RCC 7860 (cell line): ENCODE measurements at places on chromosomes 5 and 9.

- no peak for DNase-seq
Observed at GRCh38 chr5:40838086-40838485, 3.1 kb upstream of the RPL37 start.

DNA sequence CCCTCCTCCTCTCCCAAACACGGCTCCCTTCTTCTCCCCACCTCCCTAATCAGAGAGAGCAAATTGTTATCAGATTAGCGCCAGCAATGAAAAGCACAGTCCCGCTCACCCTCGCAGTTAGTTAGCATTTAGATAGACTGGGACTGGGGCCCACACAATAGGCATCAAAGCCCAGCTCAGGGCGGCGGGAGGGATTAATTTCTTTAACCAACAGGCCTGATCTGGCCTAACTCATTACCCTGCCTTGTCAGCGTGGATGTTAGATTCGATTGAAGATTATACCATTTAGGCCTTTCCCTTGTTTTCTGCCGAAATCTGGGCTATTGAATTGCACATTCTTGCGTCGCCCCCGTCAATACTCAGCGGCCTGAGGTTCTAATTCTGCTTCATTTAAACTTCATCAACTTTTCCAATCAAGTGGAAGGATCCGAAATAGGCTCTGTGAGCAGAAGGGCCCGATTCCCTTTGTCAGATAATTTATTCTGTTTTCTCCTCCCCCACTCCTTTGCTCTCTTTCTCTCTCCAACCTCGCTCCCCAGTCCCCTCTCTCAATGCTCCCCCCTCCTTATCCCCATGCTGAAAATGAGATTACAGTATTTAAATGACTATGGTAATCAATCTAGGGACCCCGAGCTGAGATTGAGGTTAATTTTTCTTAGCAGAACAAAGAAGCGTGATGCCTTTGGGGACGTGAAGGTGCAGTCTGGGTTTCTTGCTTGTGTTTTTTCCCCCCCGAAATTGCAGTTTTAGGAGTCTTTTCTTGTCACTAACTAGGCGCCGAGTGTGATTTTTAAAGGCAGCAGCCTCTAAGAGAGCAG, 15.1 kb downstream of the CFAP77 start:
- DNase-seq, result no peak

GRCh38 chr5:71586052-71586940, 844 bp upstream of the MCCC2 start:
- no peak for DNase-seq

GRCh38 chr5:115392611-115393010, 96.2 kb upstream of the CCDC112 start:
- DNase-seq, result no peak

DNA sequence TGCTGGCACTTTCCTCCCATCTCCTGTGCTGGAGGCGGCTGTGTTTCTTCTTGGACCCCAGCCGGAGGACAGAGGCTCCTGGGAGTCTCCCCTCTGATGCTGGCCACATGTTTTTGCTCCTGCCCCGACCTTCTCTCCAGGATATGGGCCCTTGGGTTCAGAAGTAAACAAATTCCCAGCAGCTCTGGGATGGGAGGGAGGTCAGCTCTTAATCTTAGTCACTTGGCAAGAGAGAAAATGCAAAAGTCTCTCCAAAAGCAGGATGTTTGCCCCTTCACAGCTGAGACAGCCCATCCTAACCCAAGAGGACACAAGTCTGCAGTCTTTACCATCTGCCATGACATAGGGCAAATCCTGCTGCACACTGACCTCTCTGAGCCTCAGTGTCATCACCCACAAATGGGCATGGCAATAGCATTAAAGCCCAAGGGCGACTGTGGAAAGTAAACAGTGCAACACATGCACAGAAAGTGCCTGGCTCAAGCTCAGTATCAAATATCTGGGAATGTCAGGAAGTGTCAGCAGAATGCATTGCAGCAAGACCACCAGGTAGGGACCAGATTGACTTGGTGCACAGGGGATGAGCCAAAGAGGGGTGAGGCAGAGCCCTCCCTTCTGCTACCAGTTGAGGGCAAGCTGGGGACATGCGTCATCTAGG, 117.0 kb upstream of the CXCL14 start:
- DNase-seq, result no peak

DNA sequence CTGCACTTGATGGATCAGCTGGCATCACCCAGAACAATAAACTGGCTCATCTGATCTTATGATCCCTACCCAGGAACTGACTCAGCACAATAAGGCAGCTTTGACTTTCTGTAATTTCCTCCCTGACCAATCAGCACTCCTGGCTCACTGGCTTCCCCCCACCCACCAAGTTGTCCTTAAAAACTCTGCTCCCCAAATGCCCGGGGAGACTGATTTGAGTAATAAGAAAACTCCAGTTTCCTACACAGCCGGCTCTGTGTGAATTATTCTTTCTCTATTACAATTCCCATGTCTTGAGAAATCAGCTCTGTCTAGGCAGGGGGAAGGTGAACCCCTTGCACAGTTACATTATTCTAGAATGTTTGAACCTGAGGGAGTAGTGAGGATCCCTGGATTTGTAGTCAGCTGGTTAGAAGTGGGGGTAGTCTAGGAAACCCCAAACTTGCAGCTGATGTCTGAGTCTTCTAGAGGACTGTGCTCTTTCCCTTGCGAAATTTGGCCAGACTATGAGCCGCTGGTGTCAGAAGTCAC, 111.7 kb upstream of the NEK6 start:
- peak; percentile 26 for DNase-seq

GRCh38 chr5:29240379-29240778, 1953.1 kb upstream of the CDH6 start:
- DNase-seq, result no peak

DNA sequence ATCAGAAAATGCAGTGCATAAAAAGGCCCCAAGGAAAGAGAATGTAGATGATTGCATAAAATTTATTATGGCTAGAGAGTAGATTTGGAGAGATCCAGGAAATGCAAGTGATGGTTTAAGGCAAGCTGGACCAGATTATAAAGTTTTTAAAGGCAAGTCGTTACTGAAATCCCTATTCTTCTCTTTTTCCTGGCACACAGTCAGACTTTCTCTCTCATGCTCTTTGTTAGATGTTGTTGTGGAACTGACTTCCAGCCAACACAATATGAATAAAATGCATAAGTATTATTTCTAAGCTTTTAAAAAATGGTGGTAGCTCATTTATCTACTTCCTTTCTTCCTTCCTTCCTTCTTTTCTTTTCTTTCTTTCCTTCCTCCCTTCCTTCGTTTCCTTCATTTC, 1085.4 kb upstream of the CDH6 start:
- DNase-seq, result no peak

DNA sequence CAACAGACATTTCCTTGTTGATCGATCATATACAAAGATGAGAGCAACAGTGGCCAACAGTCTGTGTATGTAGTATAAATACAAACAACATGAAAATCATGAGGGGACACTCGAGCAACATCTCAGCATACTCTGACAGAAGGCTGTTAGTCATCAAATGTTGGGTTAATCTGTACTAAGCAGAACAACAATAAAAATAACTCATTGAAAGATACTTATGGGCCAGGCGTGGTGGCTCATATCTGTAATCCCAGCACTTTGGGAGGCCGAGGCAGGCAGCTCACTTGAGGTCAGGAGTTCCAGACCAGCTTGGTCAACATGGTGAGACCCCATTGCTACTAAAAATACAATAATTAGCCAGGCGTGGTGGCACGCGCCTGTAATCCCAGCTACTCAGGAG, 67.3 kb downstream of the SCAI start:
- DNase-seq, result no peak

DNA sequence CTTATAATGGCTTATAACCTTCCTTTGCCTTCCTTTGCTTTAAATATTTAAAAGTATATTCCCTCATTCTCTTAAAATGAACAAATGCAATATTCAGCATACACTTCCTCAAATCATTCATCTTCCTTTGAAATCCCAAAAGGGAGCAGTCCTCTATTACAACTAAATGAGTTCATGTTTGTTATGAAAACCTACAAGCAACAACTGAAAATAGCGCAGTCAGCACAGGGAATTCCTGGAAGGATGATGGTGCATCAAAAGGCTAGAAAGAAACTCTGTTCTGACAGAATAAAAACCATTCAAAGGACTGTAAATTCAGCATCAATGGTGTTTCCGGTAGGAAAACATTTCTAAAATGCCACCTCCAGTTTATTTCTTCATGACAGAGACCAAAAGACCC, 3.3 kb downstream of the NR6A1 start:
- DNase-seq, result no peak

DNA sequence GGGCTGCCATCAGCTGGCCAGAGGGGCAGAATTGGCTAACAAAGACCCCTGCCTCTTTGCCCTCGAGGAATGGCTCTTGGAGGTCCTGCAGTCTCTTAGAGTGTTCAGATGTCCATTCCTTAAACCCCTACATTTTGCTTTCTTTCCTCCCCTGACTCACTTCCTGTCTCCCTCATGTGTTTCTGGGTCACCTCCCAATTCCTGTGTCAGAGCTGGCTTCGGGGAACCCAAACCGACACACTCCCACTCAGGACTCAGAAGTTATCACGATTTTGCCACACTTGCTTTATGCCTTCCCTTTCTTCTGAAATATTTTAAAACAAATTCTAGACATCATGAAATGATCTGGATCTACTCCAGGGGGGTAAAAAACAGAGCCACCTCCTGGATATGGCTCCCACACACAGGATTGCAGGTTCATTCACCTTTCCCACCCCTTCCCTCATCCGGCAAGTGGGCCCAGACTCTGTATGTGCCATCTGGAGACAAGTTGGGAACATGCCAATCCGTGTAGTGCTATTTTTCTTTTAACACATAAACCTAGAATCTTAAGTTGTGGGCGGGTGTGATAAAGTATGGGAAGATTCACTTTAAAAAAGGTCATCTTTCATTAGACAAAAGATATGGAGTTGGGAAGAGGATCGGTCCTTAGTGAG, 145.7 kb downstream of the NXNL2 start:
- DNase-seq, result no peak

- no peak for DNase-seq
Observed at GRCh38 chr5:133750356-133750755, 138.0 kb upstream of the FSTL4 start.

GRCh38 chr9:13332571-13332970, 53.1 kb upstream of the MPDZ start:
- DNase-seq, result no peak

- no peak for DNase-seq
Observed at GRCh38 chr9:108099854-108100253, 610.3 kb upstream of the KLF4 start.

DNA sequence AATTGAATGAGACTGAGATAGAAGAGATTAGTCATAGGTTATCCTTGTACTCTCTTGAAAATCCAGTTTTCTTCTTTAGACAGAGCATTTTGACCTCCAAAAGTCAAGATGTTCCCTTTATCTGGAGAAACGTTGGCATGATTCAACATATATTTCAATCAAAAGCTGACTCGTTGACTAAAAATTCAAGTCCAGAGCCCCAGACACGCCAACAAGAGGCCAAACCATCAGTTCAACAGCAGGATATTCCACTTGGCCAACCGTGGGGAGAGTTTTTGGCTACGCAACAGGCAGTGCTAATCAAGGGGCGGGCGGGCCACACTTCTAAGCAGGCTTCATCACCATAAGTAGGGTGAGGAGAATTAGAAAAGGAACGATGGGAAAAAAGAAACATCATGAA, 119.1 kb downstream of the SLIT3 start:
- DNase-seq, result peak; percentile 30

- DNase-seq, result no peak
Observed at GRCh38 chr5:82622205-82622604, 344.1 kb upstream of the RPS23 start.

DNA sequence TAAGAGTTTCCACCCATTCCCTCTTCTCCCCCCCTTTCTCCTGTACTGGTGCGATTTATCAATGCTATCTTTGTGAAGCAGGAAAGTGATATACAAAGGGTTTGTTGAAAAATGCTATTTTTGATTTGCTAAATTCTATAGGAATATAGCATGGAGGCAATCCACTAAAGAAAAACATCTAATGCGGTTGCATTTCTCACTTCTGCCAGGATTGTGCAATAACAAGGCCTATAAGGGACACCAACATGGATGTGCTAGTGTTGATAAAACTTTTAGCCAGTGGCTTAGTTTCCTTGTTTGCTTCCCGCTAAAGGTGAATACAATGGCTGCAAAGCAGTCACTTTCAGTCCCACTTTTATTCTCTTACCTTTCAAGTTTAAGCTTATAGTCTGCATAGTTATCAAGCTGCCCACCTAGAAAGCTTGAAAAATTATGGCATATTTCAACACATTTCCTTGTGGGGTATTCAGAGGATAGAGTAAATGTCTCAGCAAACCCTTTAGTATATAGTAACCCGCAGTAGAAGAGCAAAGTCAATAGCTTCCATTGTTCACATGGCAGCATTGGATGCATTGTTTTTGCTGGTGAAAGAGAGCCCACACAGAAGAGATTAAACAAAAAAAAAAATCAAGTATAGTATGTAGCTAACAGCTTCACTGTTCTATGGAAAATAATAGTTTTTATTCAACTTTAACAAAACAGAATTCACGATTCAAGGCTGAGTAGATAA, 674.6 kb upstream of the SEMA6A start:
- DNase-seq, result no peak

- no peak for DNase-seq
Observed at GRCh38 chr5:164256351-164256750, 750.9 kb downstream of the MAT2B start.

DNA sequence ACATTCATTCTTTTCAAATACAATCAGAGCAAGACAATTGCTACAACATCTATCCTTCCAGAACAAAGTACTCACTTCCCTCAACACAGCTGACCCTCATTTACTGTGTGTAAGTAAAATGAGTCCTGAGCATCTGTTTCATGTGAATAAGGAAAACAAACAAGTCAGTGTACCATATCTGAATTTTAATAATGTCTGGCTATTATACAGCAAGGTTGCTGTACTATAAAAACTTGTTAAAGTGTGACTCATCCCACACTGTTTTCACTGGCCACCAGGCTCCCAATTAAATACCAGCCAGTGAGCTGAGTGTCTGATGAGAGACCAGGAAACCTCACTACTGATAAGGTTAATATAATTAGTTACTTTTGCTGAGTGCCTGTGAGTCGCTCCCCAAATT, 339.8 kb downstream of the AGTPBP1 start:
- DNase-seq, result no peak

- no peak for DNase-seq
Observed at GRCh38 chr9:18920141-18921084, 112.6 kb downstream of the SAXO1 start.

DNA sequence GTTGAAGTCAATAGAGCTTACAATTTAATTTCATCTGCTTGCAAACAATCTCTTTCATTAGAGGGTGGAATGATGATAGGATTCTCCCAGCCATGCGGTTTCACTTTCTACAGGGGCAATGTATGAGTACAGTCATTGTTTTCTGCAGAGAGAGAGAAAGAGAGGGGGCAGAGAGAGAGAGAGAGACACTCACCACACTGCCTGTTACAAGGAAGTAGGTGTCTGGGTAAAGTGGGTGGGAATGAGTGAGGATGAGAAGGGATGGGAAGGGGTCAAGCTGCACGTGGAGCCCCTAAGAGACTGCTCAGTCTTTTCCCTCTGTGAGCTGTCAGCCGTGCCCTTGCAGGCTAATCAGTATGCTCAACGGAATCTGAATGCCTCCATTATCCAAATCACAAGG, 454.3 kb downstream of the KDM4C start:
- DNase-seq, result no peak
